ENCODE measurements at places on chromosomes 6 and 20. TPM values are rescaled to one million over a fixed set of nuclear protein-coding genes. Genes with fewer than 3 reads are reported as not detected.

The PRSS35 gene
- total RNA-seq = 0.26 TPM

The FAM83C gene
- total RNA-seq = not detected

The TRAPPC3L gene
- total RNA-seq = not detected

The NINL gene
- 5.0 TPM for total RNA-seq

The CABLES2 gene
- 2.3 TPM for total RNA-seq

The BMP2 gene
- 14.3 TPM for total RNA-seq

The HINT3 gene
- 20.5 TPM for total RNA-seq

The SFTA2 gene
- not detected for total RNA-seq

The PKIB gene
- total RNA-seq = 1.00 TPM

The METTL24 gene
- total RNA-seq = 1.2 TPM

The ETV7 gene
- total RNA-seq = 0.29 TPM

The SNX3 gene
- 235 TPM for total RNA-seq

GRCh38 chr20:64205611-64206026, 41.4 kb downstream of the MYT1 start:
- DNase-seq = no peak

DNA sequence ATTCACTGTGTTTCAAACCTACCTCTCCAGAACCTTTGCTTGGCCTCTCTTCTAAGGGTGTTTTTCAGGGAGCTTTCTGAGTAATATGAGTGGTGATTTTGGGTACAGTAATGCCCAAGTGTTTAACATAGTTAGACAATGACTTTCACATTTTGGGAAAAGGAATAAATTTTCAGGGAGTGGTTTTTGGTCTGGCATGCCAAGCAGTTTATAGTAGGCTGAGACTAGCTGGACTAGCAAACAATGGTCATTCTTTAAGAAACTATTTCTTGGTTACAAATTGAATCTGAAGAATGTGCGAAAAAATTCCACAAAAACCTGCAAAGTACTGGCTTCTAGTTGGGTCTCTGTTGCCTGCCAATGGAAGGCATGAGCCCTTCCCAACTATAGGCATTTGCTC, 15.4 kb downstream of the FNDC1 start:
- no peak for DNase-seq

DNA sequence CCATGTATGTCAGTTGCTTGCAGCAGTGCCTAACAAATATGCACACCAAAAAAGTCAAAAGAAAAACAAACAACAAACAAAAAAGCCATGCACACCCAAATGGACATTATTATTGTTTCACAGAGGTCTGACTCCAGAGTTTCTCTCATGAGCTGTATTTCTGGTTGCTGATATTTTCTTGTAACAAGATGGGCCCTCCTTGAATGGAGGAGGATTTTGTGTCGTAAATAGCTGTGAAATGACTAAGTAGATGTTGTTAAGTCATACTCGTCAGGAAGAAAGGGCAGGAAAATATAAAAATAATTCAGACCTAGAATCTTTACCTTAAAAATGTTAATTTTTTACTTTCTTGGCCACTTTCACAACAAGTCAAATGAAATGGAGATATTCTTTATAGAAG, 96.0 kb downstream of the PLEKHG1 start:
- no peak for DNase-seq

- DNase-seq = no peak
Measured at GRCh38 chr6:124590001-124590400, 372.2 kb upstream of the RNF217 start.

DNA sequence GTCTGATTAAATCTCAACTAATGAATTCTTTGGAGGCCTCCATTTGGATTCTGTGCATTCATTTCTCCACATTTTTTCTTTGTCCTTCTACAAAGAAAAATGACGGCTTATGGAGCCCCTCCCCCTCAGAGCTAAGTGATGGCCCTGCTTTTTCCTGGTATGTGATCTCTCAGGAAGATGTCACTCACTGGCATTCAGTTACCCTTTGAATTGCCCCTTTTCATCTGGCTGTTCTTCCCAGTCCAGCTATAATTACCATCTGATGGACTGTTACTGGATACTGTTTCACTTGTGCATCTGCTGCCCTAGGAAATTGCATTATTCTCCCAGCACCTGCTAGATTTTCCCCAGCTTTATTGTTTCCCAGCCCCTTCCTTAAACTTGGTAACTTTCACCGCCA, 151.9 kb downstream of the CFAP61 start:
- DNase-seq = no peak

- no peak for DNase-seq
Measured at GRCh38 chr6:17219098-17219497, 62.1 kb upstream of the RBM24 start.

DNA sequence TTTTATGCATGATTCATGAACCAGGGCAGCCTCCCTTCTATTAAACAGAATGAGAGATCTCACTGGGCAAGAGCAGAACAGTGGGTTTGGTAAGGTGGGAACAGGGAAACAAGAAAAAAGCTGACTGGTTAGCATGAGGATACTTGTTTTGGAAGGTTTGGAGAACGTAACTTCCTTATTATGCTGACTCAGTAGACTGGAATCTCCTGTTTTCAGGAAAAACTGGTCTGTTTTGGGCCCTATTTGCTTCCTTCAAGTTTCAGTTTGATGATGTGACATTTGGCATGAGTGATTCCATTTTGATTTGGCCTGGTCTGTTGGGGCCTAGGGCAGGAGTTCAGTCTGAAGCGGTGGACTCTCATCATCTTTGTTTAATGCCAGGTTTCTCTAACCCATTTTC, 172.0 kb downstream of the MYLK4 start:
- no peak for DNase-seq

- DNase-seq = no peak
Measured at GRCh38 chr6:129469070-129469662, 240.8 kb downstream of the ARHGAP18 start.

DNA sequence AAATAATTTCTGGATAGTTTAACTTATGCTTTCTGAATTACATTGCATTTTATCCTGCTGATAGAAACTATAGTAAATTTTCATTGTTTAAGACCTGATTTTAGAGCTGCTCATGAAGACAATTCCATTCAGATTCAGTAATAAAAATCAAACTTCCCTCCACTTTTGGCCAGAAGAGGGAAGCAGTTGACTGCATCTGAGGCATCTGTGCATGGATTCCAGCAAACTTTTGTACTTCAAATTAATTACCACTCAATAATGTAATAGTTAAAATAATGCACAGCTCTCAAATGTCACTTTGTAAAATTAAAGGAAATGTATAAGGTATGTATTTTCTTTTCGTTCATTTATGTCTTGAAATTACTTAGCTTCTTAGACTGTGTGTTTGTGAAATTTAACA, 64.2 kb upstream of the SLC35B3 start:
- no peak for DNase-seq

GRCh38 chr6:12363651-12364381, 73.7 kb downstream of the EDN1 start:
- DNase-seq = no peak

DNA sequence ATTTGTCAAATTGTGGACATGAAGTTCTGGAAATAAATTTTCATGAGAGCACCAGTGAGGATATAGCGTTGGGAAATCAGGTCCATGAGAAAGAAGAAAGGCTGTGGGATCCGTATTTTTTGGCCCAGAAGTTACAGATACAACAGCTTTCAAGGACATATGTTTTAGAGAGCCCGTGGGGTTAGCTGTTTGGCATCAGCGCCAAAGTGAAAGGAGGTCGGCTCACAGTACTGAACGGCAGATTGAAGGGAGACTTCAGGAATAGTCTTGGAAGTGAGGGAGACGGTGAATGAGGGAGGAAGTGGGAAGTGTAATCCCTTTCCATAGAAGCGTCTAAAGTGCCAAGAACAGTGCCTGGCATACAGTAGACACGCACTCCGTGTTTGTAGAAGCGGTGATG, 31.8 kb downstream of the ZDHHC14 start:
- no peak for DNase-seq

DNA sequence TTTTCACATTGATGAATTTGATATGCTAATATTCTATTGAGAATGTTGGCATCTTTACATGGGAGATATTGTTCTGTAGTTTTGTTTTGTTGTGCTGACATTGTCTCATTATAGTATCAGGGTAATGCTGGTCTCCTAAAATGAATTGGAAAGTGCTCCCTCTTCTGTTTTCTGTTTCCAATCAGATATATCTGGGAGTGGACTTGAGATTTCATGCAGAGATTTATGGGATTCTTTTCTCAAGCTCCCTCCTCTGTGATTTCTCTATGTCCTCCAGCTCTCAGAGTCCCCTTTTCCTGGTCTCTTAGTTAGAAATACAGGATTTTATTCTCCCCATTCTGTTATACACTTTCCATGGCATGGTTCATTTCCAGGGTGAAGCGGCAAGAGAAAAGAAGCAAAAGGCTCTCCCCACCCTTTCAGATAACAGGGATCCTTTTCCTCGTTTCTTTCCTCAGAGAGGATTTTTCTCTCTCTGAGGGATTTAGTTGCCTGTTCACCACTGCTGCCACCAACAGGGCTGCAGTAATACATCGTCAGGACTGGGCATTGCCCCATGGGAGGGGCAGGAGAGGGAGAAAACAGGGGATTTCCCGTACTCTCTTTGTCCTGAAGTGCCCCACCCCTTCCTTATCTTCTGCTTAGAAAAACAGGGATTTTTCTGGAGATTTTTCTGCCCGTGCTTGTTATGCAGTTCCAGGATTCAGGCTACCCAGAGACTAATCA, 59.3 kb upstream of the STMND1 start:
- DNase-seq = no peak

DNA sequence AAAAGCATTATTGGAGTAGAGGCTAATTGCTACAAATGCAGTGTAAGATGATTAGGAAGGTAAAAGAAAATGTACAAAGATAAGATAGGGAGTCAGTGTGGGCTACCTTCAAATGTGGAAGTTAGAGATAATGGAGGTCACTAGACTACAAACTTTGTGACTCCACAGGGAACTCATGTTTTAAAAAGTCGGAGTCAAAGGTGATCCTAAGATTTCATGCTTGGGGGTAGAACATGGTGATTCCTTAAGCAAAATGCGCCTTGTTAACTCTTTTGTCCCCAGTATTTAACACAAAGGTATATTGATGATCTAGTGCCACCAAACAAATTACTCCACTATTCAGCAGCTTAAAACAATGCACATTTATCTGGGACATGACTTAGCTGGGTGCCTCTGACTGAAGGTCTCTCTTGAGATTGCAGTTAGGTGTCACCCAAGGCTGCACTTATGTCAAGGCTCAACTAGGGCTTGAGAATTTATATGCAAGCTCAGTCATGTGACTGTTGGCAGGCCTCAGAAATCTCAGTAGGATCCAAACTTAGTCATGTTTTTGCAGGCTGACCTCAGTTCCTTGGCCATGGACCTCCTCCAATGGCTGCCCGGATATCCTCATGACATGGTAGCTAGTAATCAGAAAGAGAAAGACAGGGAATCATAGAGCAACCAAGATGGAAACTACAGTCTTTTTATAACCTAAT, 11.4 kb upstream of the SNX9 start:
- DNase-seq = no peak
